ENCODE measurements at places on chromosomes 16 and 17.
A peak's percentile ranks its signal among the peaks of the same experiment; 100 is the strongest.

DNA sequence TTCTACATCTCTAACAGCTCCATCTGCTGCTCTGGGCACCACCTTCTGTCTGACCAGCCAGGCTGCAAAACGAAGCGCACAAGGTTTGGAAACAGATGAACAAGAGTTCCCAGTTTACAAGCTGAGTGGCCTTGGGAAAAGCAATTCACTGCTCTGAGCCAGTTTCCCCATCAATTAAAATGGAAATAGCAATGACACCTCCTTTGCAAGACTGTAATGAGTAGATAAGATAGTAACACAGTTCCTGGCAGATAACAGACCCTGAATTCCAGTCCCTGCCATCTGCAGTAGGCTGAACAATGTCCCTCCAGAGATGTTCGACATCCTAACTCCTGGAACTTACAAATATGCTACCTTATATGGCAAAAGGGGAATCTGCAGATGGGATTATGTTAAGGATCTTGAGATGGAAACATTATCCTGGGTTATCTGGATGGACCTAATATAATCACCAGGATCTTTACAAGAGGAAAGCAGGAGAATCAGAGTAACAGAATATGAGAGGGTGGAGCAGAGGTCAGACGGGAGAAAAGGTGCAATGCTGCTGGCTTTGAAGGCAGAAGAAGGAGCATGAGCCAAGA is 27.9 kb downstream of the CPPED1 start:
- no peak for DNase-seq

- no peak for DNase-seq
Observed at GRCh38 chr16:50622643-50623369, 58.3 kb downstream of the SNX20 start.

- peak; percentile 80 for DNase-seq
Observed at GRCh38 chr16:4371357-4372000, at the start of gene VASN. TSS of gene VASN (plus strand) at chr16:4371848. CDS start at chr16:4380878, 9,030 bp downstream.

GRCh38 chr17:36540696-36541095 is 4.0 kb upstream of the GGNBP2 start:
- no peak for DNase-seq

DNA sequence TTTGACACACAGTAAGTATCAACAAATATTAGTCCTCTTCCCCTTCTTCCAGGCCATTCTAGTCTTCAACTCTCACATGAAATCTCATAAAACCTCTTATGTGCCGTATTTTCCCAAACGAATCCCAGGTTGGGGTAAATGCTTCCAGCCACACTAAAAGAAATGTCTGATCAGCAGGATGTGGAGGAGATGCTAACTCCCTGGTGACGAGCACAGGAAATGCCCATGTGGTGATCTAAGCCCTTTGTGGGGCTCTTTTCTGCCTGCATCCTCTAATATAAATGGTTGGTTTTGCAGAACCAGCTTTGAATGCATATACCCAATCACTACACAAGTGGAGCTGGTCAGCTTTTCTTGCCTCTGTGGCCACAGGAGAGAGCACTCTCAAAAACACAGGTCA is 498.2 kb upstream of the ERCC4 start:
- DNase-seq, result no peak

DNA sequence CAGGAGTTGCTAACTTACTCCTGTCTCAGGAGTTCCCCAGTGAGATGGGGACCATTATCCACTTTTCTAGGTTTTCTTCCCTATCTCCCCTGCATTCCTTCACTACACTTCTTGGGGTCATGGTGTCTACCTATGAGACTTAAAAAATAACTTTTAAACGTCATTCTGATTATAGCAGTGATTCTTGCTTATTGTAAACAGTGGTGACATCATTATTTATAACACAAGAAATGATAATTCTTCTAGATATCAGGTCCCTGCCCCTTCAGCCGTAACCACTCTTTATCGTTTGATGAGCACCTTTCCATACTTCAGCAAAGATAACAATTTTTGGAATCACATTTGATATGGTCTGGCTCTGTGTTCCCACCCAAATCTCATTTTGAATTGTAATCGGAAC is 27.2 kb upstream of the IRX3 start:
- DNase-seq, result no peak

DNA sequence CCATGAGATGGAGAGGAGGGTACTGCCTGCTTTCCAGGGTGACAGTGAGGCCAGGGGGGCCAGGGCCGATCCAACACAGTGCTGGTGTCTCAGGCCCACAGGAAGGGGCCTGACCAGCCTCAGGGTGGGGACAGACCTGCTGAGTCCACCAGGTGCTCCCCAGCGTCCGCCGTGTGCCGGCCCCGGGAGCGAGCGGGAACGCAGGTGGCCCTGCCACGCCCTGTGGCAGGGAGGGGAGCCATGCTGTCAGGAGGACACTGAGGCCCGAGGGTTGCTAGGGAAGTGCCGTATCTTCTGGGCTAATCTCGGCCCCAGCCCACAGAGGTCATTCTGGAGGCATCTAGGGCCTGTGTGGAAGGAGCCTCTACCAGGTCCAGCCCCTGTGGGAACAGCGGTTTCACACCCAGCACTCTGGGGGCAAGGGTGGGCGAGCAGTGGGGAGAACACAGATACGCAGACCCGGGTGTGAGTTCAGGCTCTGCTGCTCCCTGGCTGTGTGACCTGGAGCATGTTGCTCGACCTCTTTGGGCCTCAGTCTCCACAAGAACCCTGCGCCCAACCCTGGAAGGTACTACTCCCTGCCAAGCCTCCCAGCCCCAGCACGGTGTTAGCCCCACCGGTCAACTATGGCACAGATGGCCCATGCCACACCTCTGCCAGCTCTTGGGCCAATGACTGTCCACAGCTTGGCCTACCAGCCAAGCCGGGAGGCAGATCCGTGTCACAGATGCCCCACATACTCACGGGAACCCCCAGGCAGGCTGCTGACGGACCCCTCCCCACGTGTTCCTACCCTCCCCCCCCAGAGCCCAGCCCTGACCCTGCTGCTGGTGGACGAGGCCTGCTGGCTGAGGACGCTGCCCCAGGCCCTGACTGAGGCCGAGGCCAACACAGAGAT is 43.9 kb upstream of the ZC3H18 start:
- DNase-seq, result peak; percentile 10

GRCh38 chr17:27264068-27264812 is 29.7 kb upstream of the WSB1 start:
- DNase-seq, result no peak

DNA sequence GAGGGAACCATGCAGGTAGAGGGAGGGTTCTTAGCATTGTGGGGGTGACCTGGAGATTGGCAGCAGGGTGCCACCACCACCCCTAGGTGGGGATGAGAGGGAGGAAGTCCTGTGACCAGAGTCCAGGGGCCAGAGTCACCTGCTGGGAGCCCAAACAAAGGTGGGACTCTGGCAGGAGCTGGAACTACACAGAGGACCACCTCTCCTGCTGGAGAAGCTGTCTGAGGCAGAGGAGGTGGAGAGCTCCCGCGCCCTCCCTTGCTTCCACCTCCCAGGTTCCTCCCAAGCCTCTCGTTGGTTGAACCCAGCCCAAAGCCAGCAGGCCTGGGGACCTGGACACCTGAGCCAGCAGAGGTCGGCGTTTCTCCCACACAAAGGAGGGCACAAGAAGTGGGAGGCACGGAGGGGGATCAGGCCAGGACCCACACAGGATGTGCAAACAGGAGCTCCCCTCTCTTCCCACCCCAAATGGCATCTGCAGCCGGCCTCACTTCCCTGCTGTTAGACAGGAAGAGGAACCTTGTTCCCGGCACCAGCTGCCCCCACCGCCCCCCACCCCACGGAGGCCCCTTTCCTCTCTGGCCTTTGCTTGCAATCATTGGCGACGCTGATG is 154.6 kb downstream of the SEC14L1 start:
- no peak for DNase-seq

- peak; percentile 21 for DNase-seq
Observed at GRCh38 chr16:29710227-29711219, 31.5 kb downstream of the QPRT start.

GRCh38 chr17:2030779-2031163 is 818 bp downstream of the DPH1 start:
- peak; percentile 57 for DNase-seq

- DNase-seq, result no peak
Observed at GRCh38 chr16:8733849-8734540, 59.6 kb downstream of the ABAT start.

DNA sequence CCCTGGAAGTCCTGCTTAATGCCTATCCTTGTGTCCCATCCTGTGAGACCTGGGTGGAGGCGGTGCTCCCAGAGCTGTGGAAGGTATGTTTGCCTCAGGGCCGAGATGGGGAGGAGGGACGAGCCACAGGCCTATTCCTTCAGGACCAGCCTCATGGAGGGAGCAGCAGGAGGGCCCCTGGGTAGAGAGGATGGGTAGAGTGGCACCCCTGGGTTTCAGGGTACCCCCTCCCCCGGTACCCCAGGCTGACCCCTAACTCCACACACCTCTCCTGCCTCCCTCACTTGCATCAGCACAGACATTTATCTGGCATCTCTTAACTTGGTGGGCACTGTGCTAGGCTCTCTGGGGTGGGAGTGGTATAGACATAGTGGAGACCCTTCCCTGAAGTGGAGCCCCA is 7.1 kb downstream of the ASB16 start:
- DNase-seq, result no peak

- DNase-seq, result no peak
Observed at GRCh38 chr17:48578616-48579470, 693 bp upstream of the HOXB4 start.

DNA sequence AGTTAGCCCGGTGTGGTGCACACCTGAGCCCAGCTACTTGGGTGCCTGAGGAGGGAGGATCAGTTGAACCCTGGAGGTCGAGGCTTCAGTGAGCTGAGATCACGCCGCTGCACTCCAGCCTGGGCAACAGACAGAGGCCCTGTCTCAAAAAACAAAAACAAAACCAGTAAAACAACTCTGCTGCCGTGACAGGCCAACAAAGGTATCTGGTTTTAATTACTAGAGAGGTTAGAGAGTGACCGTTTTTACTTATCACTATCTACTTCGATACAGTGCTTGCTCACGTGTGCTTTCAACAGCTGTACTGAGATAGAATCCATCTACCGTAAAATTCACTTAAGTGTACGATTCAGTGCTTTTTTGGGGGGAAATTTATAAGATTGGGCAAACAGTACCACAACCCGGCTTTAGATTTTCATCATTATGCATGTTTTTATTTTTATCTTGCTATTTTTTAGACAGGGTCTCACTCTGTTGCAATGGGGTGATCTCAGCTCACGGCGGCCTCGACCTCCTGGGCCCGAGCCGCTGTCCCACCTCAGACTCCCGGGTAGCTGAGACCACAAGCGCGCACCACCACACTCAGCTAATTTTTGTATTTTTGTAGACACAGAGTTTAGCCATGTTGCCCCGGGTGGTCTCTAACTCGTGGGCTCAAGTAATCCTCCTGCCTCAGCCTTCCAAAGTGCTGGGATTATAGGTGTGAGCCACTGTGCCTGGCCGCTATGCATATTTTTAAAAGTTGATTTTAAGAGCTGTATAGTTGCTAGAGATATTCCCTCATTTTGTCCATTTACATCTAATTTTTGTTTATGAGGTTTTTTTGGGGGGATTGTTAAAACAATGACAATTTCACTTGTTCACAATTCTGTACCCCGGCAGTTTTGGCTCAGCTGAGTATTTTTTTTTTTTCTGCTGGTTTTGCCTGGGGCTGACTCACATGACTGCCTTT is 30.9 kb downstream of the SERPINF1 start:
- no peak for DNase-seq

DNA sequence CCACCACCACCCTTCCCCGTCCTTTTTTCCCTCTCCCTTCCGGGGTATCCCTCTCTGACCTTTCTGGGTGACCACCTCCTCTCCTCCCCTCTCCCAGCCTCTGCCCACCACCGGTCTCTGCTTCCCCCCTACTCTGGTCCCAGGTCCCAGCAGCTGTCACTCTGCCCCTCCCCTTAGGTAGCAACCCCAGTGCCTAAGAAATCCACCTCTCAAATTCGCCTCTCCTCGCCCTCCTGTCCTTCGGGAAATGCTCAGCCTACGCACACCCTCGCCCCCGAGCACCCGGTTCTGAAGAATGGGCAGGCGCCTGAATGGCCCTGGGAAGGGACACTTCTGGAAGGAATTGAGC is 775 bp upstream of the SP6 start:
- DNase-seq, result no peak

DNA sequence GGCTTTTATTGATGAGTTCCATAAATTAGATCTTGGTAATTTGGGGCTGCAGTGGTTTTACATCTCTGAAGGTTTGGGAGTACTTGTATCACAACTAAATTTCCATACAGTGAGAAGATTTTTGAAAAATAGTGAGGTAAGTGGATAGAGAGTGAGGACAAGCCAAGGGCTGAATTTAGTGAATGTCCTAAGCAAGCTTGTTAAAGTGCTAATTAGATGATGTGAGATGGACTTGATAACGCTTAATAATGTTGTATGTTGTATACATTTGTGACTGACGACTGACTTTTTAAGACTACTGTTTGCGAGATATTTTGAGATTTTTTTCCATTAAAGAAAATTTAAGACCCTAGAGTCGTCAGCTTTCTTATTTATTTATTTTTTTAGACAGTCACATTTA is 3.9 kb downstream of the NFATC3 start:
- DNase-seq, result no peak

DNA sequence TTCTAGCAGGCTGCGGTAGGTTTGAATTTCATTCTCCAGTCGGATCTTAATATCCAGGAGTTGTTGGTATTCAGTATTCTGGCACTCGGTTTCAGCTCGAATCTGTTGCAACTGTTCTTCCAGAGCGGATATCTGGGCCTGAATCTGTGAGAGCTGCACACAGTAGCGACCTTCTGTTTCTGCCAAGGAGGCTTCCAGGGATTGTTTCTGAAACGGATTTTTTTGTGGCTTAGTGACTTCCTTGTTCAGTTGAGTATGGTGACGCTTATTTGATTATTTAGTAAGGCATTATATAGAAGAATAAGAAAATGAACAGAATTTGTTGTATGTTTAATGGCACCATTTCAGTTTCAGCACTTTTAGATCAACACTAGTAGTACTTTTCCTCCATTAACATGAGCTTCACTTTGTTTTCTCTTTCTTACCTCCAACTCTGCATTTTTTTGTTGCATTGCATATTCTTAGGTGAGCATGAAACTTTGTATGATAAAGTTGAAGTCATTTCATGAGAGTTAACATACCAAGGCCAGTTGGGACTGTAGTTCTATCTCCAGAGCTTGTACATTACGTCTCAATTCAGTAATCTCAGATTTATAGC is 2.8 kb downstream of the KRT10 start:
- no peak for DNase-seq

- DNase-seq, result no peak
Observed at GRCh38 chr17:57595947-57596695, 149.0 kb downstream of the CCDC182 start.

DNA sequence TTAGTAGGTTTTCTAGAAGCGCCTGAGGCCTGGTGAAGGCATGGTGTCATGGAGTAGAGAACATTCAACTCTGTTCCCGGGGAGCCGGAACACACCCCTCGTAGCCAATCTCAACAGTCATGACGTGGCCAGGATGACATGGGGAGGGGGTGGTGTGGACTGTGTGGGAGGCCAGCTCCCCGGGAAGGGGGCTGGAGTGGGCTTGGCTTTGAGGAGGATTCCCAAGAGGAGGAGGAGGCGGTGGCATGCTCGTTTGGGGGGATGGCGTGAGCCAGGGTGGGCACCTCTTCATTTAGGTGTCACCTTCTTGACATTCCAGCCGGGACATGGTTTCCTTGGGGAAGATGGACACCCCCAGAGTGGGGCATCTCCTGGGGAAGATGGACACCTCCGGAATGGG is 257.5 kb downstream of the SEC14L1 start:
- no peak for DNase-seq
